ENCODE measurements at places on chromosomes 1 and 21.

GRCh38 chr1:210490781-210491180 is 162.1 kb downstream of the HHAT start:
- DNase-seq, result no peak

DNA sequence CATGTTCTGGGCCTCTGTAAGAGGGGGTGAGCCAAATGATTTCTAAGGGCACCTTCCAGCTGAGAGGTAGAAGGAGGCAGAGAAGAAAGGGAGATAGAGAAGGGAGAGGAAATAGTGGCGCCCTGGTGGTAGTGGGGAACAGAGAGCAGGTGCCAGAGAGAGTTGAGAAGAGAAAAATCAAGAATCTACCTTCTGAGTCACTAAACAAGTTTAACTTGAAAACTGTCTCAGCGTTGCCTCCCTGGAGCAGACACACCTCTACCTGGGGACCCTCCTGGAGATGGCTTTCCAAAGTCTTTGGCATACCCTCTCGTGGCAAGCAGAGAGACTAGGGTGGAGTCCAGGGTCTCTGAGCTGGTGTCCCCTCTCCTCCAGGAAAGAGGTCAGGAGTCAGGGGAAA is 1.1 kb upstream of the SLC45A3 start:
- DNase-seq, result no peak

GRCh38 chr1:47186267-47187185 is 3.3 kb downstream of the PDZK1IP1 start:
- DNase-seq, result no peak

DNA sequence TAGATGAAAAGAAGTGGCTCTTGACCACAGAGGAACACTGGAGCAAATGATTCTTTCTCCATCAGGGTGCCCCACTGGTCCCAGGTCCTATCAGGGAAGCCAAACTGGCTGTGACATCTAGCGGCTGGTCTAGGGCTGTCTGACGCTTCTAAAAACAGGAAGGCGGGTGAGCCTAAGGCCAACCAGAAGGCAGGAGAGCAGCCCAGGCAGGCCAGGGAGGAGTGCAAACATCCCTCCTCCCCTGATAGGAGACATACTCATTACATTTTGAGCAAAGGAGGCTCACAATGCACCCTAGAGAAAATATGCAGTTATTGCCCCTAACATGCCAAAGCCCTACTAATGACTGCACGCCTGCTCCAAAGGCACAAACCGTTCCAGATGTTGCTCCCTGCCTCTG is 10.4 kb upstream of the FOXE3 start:
- DNase-seq, result no peak

DNA sequence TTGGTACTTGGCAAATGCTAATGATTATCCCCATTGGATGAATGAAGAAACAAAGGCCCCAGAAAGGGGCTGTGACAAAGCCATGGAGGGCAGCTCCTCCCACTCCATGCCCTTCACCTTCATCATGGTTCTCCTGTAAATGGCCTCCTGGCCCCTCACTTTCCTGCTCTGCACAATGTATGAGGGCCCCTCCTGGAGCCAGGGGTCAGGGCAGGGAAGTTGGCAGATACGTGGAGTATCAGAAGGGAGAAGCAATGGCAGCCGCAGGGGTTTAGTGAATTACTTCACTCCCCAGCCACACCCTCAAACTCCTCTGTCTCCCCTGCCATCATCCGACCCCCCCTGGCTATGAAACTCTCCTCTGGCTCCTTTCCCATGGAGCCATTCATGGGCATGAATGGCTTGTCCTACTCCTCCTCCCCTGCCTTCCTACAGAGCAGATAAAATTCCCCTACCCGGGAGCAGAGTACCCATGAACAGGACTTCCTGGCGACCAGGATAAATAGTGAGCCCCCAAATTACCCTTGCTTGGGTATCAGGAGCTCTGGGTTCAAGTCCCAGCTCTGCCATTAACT is 86.3 kb downstream of the CAMK2N1 start:
- DNase-seq, result no peak

DNA sequence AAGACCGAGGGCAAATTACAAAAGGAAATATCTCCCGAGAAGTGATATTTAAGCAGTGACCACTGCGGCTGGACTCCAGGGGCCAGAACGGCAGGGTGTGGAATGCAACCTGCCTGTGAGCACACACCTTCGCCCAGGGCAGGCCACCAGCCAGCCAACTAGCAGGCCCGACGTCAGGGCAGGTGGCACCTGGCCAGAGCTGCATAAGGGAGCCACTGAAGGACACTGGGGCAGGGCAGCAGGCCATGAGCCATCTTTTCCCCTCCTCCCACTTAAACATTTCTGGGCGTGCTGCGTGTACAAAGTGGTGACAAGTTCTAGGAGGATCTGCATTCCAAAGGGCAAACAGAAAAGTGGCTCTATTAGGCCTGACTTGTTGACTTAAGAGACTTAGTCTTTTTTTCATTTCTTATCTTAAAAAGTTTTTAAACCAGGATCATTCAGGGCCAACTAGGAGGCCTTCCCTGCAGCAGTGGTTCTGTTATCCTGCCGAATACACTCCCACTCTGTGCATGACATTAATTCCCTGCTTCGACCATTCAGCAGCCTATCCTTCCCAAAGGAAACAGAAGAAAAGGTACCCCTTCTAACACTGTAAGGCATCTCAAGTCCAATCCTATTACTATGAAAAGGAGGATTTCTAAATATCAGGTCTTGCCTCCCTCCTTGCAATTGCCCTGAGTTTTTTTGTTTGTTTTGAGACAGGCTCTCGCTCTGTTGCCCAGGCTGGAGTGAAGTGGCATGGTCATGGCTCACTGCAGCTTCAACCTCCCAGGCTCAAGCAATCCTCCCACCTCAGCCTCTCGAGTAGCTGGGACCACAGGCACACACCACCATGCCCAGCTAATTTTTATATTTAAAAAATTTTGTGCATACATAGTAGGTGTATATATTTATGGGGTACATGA is 96.3 kb downstream of the BCAR3 start:
- DNase-seq, result no peak

All from C1 segment of cervical spinal cord (tissue), 14 donors.